ENCODE measurements at places on chromosomes 5 and 9.

DNA sequence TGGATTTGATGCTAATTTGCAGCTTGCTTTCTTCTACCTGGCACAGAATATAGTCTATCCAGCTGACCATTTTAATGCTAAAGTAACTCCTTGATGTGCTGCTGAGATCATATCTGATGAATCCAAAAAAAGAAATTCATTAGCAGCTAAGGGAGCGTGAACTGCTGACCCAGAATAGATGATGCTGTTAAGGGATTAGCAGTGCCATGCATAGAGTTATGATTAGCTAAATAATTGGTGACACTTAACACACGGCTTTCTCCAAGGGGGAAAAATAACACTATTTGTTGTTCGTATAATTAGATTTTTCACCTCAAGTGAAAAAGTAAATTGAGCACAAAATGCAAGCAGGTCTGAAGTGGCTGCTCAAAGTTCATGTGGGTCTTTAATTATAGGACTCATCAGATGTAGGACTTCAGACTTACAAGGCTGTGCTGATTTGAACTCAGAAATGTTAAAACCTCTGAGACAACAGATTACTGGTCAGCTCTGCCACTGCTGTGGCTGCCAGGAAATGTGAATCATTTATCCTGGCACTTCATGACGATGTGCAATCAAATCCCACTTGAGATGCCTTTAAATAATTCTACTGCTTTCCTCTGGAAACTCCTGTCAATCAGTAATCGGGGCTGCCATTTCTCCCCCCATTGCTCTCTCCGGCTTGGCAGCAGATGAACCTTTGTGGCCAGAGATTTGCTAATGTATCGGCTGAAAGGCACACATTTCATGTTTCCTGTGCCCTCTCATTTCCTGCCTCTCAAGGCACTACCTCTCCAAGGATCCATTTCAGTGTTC is 291.6 kb upstream of the C9orf72 start:
- DNase-seq: no peak

DNA sequence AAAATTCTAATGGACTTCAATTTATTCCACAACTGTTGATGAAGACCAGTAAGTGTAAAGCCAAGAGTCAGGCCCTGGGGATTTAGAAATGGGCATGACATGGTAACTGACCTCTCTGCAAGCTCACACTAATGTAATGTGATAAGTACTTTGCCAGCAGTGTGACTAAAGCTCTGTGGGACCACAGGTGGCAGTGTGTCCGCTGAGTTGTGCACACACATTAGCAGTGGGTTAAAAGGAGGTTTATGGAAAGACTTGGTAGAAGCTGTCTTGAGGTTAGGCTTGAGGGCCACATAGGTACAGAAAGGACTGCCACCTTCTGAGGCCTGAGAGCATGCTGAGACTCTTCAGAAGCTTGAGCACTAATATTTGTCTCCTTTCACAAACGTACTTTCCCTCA is 67.6 kb downstream of the UBAP1 start:
- DNase-seq: no peak

DNA sequence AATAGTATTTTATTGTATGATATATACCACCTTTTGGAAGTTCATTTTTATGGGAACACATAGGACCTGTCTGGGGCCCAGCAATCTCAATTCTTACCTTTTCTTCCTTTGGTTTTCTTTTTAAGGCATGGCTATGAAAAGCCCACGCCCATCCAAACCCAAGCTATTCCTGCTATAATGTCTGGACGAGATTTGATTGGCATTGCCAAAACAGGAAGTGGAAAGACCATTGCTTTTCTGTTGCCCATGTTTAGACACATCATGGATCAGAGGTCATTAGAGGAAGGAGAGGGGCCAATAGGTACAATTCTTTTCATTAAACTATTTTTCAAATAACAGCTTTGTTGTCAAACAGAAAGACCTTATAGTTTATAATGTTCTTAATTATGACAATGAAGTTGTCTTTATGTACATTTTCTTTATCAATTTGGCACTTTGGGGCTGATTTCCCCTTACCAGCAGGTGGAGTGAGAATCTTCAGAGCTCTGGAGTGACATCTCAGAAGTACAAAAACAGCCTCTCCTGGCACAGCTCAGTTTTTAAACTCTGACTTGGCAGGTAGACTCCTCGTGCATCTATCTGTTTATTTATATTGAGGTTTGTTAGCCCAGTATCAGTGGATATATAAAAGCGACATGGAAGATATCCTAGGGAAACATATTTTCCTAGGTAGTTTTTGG is 25.8 kb downstream of the DDX46 start:
- no peak for DNase-seq

GRCh38 chr5:60598424-60598823 is 101.5 kb downstream of the DEPDC1B start:
- DNase-seq: no peak

- no peak for DNase-seq
Measured at GRCh38 chr5:143054480-143054941, 284.3 kb downstream of the ARHGAP26 start.

DNA sequence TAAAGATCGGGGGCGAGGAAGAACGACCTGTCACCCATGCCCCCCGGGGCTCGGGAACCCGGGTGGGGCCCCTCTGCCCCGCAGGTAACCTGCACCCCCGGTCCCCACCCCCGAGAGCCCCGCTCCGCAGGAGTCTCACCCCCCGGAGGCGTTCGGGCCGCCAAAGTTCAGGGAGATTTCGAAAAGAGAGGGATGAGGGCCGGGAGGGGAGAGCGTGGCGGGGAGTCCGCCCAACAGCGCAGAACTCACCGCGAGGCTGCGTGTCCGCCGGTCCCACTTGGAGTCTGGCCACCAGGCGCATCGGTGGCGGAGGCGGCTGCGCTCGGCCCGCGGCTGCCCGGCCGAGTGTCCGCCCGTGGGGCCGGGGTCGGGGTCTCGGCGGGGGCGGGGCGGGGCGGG is at the start of gene PHF19:
PHF19 (minus strand) TSS at position 347 of the 399 bp plus-strand sequence. CDS start 2,447 bp downstream, outside the sequence.
- no peak for DNase-seq

Data from body of pancreas (tissue), 4 donors.